NCI-H187 (cell line): ENCODE measurements at places on chromosomes 5 and 9.

DNA sequence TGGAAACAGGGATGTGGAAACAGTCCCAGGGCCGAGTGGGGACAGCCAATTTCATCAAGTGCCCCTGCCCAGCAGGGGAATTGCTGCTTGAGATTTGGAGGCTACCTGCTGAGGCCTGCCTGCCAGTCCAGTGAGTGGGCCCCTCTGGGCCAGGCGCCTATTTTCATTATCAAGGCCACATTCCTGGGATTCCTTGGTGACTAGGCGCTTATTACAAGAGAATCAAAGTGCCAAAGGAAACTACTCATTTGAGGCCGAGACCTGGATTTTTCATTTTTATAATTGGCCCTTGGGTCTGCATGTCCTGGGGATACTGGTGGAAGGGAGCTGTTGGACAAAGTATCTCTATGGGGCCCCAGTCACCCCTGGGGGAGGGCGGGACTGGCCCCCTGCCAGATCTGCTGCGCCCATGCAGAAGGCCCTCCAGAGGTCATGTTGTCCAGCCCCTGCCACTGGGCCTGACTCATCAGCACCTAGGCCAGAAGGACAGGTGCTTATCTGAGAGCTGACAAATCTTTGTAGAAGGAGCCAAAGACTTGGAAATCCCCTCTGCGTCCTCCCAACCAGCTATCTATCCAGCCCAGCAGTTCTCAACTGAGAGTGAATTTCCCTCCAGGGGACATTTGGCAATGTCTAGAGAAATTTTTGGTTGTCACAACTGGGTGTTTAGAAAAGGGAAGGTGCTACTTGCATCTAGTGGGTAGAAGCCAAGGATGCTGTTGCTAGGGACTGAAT lies 45.6 kb downstream of the FOXI1 start:
- no peak for DNase-seq

DNA sequence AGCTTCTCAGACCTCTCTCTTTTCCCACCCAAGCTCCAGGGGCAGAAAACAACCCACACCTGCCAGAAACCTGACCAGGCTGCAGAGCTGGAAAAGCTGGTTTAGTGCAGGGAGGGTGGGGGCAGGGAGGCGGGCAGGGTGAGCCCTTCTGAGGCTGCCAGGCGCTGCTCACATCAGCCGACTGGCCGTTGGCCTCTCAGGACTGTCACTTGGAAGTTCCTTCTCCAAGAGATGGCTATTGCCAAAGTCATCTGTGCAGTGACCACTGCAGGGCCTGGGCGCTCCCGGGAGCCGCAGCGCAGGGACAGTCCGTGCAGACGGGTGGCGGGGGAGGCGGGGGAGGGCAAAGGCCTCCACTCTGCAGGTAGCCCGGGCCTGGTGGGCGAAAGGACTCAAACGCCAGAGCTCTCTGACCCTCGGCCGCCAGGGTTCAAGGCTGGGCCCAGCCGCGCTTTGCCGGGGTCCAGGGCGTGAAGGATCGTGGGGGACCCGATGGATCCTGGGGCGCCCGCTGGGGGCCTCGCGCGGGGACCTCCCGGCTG lies 205.0 kb upstream of the IER5L start:
- no peak for DNase-seq

DNA sequence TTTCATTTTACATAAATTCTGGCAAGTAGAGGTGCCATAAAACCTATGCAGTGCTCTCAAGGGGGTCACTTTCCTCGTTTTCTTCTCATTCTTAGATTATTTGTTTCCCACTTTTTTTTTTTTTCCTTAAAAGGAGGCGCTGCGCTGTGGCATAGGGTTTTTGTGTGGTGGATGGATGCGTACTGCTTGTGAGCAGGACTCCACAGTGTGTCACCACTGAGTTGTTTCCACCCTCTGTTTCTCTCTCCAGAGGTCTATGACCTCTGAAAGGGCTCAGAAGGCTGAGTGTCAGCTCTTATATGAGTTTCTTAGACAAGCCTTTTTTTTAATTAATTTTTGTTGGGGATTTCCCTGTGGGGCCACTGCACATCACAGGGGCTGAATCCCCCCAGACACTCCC lies 13.6 kb upstream of the CLTB start:
- DNase-seq: no peak

- no peak for DNase-seq
Observed at GRCh38 chr5:909086-909485, 16.4 kb downstream of the TRIP13 start.

DNA sequence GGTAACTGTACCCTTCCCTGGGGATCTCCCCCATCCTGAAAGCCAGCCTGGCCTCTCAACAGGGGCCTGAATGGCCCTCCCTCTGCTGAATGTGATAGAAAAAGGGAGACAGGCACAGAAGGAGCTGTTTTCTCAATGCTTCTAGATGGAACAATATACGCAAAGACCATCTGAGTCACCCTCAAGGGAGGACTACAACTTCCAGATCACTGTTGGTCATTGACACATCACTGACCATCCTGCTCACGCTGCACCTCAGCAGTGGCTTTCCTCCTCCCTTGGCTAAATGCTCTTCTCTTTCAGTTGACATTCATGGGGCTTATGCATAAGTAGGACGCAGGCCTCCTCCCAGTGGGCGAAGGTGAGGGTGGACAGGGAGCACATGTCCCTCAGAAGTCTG lies 112.2 kb upstream of the SHB start:
- no peak for DNase-seq

GRCh38 chr5:57703721-57704120 lies 221.1 kb upstream of the ACTBL2 start:
- no peak for DNase-seq

- DNase-seq: no peak
Observed at GRCh38 chr5:178201221-178201926, 3.0 kb upstream of the HNRNPAB start.

- no peak for DNase-seq
Observed at GRCh38 chr5:96219580-96220281, 213.3 kb downstream of the PCSK1 start.

DNA sequence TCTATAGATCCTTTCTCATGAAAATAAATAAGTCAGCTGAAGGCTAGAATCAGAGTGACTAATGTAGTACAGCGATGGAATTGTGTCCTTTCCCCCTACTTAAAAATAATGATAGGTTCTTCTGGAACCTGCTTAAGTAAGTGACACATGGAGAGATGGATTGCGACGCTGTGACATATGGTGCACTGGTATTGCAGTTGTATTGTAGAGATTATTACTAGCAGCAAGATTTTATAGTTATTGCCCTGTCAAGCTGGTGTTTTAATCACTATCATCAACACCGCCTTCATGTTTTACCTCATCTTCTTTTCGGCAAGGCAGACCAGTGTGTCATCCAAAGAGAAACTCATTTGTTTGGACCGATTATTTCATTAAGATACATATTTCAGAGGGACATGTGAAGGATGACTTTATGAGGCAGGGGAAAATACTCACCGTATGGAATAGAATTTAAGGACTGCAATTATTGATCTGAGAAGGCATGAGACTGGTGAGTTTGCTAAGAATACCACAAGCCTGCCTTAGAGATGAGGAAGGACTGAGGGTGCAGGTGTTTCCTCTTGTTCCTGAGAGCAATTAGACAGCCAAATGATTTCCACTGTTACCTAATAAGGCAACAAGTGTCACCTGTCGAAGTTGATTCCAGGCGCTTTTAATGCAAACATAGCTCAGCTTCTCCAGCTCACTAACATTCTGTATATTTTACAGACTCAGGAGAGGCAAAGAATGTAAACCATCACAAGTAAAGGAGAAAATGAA lies 1855.5 kb downstream of the MAT2B start:
- no peak for DNase-seq

- no peak for DNase-seq
Observed at GRCh38 chr9:21002040-21002439, 29.4 kb downstream of the HACD4 start.

DNA sequence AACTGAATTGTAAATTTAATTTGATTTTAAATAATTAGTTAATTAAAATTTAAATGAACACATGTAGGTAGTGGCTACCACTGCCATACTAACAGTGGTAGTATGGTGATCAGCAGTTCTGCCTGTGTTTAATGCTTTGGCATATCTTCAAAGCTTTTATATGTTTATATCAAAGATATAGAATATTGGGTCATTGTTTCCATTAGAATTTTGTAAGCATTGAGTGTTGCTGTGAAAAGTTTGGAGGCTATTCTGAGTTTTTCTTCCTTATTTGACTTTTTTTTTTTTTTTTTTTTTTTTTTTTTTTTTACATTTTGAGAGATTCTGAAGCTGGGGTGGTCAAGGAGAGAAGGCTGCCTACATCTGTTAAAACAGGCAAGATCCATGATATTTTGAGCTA lies 134.2 kb downstream of the SPATA31D1 start:
- DNase-seq: no peak
